ENCODE measurements at places on chromosomes 5 and 9.

DNA sequence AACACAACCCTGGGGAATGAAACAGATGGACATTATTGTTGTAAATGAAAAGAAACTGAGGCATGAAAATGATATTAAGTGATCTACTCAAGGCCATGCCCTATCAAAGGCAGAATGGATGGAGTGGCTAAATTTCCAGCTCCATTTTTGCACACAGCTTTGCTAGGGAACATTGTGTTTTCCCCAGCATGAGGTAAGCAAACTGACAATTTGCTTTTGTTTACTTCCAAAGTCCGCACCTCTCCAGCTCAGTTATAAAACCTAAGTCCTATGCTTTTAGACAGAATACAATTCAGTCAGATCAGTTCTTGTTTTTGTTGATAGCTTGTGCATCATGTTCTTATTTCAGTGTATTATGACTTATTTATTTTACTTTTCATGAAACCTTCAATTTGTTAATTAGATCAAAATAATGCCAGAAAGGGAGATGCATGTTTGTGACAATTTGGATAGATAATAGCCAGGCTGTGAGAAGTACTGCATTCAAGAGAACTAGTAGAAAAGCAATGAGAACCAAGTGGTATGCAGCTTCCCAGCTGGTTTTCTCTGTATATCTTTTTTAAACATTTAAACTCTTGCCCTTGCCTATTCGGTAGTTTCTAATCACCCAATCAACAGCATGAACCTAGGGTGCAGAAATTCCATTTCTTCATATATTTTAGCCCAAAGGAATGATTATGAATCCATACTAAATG, 380.8 kb downstream of the SPATA31D1 start:
- DNase-seq: no peak

- no peak for DNase-seq
Observed at GRCh38 chr5:124172389-124173003, 573.9 kb downstream of the ZNF608 start.

- no peak for DNase-seq
Observed at GRCh38 chr9:122923947-122924346, 7.4 kb downstream of the ZBTB26 start.

DNA sequence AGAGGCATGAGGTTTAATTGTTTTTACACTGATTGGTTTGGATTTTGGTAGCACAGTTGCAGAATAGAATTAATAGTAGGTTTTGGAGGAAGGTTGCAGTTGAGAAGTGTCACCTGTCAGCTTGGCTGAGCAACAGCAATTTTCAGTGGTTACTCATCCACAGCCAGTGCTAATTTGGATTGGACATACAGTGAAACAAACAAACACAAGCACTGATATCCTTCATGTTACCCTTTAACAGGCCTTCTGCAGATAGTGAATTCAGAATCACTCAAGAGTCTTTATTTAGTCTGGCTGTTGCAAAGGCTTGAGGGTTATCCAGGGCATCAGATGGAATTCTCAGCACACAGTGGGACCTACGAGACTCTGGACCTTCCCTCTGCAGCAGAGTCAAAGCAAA, 31.8 kb upstream of the POU4F3 start:
- DNase-seq: no peak

GRCh38 chr5:151427258-151427657, 20.1 kb upstream of the SLC36A1 start:
- DNase-seq: no peak

DNA sequence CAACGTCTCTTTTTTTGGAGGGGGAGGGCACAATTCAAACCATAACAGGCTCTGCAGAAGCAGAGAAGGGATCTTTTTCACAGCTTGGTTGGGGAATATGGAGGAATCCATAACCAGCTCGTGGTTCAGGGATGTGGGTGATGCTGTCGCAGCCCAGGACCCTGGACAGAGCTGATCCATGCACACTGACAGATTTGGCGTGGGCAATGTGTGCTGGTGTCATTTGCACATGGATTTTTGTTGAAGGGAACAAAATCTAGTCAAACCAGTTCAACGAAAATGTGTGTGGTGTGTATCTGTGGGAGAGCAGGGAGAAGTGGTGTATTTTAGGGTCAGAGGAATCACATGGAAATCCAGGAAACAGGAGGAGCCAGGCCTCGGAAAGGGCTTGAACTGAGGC, 4.2 kb downstream of the DOCK2 start:
- no peak for DNase-seq

DNA sequence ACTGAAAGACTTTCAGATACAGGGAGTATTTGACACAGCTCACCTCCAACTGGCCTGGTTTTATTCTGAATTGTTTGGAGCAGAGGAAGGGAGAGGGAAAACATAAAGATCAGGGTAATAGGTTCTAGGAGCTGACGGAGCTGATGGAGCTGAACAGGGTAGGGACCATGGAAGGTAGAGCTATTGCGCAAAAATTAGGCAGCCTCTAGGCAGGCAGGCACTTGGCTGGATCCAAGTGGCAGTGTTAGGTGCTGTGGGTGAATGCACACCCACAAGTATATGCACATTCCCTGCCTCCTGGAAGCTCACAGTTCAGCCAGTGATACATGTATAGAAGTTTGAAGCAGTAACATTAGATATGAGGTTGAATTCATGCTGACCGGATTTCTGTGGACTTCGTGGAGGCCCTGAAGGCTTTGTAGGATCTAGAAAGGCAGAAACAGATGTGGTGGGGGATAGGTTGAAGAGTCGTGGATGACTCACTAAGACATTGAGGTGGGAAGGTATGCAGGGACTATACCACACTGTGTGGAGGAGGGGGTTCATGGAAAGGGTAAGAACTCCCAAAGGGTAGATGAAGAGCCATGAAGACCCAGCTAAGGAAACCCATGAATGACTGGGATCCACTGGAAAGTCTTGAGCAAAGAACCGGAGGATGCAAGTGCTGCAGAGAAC, 50.8 kb downstream of the WWC1 start:
- no peak for DNase-seq

DNA sequence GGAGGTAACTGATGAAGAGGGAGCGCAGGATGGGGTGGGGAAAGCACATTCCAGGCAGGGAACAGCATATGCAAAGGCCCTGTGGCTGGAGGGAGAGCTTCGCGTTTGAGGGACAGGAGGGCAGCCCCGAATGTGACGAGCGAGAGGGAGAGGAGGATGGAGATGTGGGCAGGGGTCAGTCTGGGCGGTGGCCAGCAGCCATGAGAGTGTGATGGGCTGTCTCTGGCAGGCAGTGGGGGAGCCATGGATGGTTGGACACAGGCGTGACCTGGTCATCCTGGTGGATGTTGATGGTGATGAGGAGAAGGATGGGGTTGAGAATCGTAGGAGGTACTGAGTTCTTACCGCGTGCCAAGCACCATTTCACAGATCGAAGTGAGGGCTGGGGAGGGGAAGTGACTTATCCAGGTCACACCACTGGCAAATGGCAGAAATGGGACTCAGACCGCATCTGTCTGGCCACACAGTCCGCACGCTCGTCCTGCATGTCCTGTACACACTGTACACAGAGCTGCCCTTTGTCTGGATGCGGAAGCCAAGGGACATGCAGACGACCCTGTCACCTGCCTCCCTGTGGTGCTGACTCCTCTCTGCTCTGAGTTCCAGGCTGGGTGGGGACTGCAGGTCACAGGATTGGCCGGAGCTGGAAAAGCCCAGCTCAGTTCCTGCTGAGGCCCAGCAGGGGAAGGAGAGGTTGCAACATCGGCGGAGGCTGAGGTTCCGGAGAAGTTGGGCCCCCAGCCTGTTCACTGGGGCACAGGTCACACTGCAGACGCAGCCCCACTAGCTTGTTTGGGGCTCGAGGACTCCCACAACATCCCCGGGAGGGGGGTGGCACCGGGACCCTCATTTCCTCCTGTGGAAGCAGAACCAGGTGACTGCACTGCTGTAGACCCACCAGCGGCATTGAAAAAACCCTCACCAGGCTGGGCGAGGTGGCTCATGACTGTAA, 165.6 kb upstream of the IER5L start:
- DNase-seq: no peak

- no peak for DNase-seq
Observed at GRCh38 chr5:149212198-149212951, 59.3 kb upstream of the AFAP1L1 start.

GRCh38 chr5:73189871-73190376, 16.9 kb downstream of the TMEM174 start:
- no peak for DNase-seq

GRCh38 chr9:1018121-1018520, 32.0 kb upstream of the DMRT2 start:
- DNase-seq: no peak

DNA sequence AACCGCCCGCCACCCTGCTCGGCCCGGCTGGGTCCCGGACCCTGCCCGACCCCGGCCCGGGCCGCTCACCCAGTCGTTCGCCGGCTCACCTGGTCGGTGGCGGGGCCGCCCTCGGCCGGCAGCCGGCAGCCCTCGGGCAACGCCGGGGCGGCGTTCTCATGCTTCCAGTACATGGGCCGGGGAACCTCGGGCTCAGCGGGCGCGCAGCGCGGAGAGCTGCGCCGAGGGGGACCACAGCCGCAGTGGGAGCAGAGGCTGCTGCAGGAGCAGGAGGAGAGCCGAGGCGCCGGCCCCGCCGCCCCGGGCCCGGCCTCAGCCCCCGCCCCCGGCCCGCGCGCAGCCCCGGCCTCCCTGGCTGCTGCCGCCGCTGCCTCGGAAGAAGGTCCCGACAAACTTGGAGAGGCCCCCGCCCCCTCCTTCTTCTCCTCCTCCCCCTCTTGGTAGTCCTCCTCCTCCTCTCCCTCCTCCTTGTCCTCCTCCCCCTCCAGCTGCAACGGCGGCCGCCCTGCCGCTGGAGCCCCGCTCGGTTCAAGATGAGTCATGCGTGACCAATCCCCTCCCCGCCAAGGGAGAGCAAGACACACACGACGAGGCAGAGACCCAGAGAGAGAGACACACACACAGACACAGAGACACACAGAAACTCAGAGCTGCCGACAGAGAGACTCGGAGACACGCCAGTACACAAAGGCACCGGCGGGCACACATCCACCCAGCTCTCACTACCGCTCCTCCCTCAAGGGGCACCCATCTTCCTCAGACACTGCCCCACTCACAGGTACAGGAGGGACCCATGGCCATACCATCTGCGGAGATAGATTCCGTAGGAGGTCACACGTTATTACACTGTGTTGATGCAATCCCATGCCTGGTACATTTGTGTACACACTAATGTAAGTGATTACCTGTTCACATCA, at the start of gene LHX6:
Gene LHX6 (minus strand): TSS at position 390 of the 917 bp plus-strand sequence. CDS start 217 bp downstream, at position 173.
- DNase-seq: peak; percentile 28

GRCh38 chr5:155594270-155594669, 580.7 kb downstream of the KIF4B start:
- DNase-seq: no peak

DNA sequence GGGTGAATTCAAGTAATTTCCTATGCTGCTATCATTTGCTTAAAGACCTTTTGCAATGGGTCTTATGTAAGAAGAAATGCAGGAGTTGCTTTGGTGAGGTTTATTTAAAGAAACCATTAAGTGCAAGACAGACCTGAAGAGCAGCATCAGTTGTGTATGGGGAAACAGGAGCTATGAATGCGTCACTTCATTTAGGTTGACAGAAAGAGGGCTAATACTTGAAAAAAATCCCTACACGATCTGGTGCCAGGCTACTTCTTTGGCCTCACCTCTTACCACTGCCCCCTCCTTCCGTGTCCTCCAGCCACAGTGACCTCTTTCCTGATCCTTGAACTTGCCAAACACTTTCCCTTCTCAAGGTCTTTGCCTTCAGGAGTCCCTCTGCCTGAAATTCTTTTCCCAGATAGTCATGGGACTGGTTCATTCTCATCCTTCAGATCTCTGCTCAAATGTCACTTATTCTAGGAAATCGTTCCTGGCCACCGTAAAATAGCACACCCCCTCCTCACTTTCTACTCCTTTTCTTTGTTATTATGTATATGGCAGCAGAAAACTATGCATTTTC, 1.4 kb upstream of the JAK2 start:
- no peak for DNase-seq
